Stimulated activated CD8-positive, alpha-beta memory T cell treated with anti-CD3 and anti-CD28 coated beads, Interleukin-12 subunit alpha, Interleukin-12 subunit beta, amount 100 ng/mL, for 4 hours (primary cell): ENCODE measurements at places on chromosomes 4 and X.

- DNase-seq, result no peak
Observed at GRCh38 chr4:56086073-56086541, 137.4 kb downstream of the CEP135 start.

GRCh38 chr4:85905761-85906160 is 430.8 kb downstream of the ARHGAP24 start:
- no peak for DNase-seq

GRCh38 chrX:44898411-44899221 is 25.6 kb downstream of the KDM6A start:
- DNase-seq, result no peak

GRCh38 chrX:69262036-69262936 is 97.0 kb upstream of the PJA1 start:
- DNase-seq, result no peak

GRCh38 chr4:173417833-173418232 is 18.9 kb upstream of the SCRG1 start:
- DNase-seq, result no peak

DNA sequence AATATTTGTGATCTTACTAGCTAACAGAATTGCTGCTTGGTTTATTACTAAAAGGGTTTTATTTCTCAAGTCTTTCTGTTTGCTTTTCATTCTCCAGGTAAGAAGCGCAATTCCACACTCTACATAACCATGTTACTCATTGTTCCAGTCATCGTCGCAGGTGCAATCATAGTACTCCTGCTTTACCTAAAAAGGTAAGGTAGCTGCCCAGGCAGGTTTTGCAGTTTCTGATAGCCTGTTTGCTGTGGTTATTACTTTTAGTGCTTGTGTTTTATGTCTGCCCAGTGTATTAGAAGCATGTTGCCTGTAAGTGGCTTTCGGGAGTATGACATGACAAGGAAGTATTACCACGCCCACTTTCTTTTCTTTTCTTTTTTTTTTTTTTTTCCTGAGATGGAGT is 46.4 kb downstream of the IL13RA1 start:
- DNase-seq, result no peak

GRCh38 chr4:11514779-11515419 is 86.2 kb upstream of the HS3ST1 start:
- no peak for DNase-seq

DNA sequence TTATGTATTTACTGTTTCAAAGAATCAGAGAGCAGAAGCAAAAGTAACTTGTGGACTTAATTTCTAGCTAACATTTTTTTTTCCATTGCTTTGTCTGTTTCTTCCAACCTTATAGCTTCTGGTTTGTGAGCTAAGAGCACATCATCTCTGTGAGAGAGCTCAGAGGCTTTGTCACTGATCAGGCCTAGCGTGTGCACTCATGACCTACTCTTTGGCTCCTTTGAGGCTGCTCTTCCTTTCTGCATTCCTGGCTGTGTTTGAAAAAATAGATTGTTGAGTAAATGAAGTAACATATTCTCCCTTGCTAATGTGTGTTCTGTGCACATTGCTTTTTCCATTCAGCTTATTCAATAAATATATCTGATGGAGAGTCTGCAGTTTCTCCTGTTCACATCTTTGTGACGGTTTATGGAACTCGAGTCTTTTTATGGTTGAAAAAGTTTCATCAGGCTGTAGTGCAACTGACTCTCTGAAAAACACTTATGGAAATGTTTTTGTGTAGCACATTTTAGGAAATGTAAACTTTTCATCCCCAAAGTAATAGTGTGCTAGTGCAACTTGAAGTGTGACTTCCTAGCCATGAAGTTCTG is 133.0 kb downstream of the RAPGEF2 start:
- DNase-seq, result no peak

DNA sequence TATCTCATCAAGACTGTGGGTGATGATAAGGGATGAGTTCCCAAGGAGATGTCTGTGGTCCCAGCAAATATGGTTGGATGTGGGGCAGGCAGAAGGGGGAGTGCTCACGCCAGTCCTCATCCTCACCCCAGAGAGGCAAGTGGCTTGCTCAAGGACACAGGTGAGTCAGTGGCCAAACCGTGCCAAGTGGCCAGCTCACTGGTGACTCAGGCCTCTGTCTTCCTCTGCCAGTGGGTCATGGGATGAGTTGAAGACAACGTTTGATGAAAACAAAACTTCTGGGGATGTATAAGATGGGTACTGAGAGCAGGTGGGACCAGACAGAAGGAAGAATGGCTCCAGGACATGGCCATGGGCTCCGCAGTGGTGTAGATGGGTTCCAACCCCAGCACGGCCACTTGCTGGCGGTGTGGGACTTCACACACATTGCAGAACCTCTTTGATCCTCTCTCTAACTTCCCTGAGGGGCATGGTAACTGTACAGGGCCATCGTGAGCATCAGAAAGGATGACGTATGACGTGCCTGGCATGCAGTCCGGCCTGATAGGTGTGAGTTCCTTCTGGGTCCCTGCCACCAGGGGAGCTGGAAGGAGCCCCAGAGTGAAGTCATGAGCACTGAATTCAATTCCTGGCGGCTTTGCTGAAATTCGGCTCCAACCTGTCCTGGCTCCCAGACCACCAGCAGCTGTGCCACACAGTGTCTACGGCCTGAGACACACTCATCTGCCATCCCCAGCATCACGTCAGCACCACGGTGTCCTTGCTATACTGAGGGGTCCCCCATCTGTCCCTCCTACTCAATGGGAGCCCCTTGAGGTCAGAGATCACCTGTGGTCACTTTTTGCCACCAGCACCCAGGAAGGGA is 41.3 kb upstream of the GPR78 start:
- DNase-seq, result no peak

DNA sequence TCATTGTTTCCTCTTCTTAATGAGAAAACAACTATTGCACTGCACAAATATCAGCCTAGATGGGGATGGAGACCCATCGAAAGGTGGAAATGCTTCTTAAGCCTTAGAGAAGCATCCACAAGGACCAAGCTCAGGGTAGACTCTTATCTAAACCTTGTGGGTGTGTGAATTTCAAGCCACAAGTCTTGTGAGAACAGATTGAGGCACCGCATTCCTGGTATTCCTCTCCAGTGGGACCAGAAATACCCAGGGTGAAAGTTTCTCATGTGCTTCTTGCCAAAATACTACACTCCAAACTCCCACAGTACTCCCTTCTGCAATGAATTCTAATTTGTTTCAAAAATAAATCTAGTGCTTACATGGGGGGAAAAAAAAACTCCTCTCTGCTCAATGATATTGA is 375.6 kb downstream of the PDGFC start:
- DNase-seq, result no peak

- no peak for DNase-seq
Observed at GRCh38 chrX:16137416-16138107, 14.2 kb downstream of the GRPR start.

DNA sequence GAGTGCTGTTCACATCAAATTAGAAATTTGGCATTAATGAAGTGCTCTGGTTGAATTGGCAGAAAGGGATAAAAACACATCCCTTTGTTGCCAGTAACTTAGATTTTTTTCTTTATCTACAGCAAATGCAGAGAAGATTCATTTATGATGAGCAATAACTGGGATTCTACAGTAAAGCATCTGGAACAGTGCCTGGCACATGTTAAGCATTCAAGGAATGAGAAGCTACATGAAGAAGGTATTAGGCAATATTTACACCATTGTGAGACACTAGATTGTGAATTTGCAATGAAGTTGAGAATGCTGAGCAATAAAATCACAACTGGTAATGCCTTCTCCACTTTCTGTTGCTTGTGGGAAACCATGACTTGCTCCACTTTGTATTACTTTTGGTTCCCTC is 33.5 kb downstream of the PCDH19 start:
- no peak for DNase-seq

GRCh38 chrX:413322-414201 is 26.9 kb upstream of the PPP2R3B start:
- DNase-seq, result no peak

- DNase-seq, result no peak
Observed at GRCh38 chr4:16351161-16351560, 124.9 kb upstream of the TAPT1 start.

DNA sequence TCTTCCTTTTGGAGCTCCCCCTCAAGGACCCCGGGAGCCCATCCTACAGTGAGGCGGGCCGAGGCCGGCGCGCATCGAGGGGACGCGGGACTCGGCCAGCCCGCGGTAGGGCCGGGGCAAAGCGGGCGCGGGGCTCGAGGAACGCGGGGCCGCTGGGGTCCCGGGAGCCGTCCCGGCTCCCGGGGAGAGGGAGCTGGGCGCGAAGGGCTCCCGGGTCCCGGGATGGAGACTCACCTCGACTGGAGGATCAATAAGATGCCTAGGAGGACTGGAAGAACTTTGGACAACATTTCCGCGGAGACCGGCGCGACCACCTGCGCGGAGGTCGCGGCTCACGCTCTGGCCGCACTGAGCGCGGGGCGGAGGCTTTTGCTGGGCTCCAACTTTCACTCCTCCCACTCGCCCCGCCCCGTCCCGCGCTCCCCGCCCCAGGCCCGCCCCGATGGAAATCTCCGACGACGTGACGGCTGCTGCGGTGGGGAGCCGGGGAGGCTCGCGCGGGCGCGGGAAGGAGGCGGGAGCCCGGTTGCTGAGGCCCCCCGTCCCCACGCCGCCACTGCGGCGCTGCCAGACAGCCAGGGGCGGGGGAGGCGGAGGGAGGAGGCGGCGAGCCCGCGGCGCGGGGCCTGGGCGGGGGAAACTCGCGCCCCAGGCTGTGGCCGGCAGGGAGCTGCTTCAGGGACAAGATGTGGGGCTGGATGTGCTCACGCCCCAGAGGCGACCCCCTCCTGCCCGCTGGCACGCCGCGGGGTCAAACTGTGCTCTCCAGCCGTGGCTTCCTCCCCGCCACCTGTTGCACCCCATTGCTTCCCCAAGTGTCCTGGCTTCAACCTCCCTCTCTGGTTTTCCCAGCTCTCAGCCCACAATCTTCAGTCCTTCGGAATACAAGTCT is at the start of gene GABRE:
GABRE (minus strand) TSS at position 341 of the 892 bp plus-strand sequence; CDS start at position 290, 51 bp downstream.
- DNase-seq, result no peak

- DNase-seq, result no peak
Observed at GRCh38 chr4:94225449-94225848, 17.8 kb downstream of the SMARCAD1 start.

DNA sequence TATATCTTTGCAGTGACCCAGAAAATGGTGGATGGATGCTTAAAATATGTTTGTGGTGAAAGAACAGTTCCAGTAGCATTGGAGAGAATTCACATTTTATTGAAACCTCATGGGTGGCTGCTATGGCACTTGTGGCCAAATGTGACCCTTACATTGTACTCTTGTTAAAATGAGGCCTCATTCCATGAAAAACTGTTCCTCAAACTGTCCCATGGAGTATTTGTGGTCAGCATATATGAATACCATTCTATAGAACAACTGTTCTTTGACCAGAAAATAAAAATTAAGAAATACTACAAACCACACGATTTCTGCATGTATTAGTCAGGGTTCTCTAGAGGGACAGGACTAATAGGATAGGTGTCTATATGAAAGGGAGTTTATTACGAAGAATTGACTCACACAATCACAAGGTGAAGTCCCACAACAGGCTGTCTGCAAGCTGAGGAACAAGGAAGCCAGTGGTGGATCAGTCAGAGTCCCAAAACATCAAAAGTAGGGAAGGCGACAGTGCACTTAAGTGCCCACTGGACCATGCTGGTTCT is 35.1 kb downstream of the GEMIN8 start:
- DNase-seq, result no peak

- DNase-seq, result no peak
Observed at GRCh38 chr4:110042545-110043517, 130.1 kb downstream of the EGF start.

- DNase-seq, result no peak
Observed at GRCh38 chrX:39298821-39299220, 497.6 kb downstream of the MID1IP1 start.

DNA sequence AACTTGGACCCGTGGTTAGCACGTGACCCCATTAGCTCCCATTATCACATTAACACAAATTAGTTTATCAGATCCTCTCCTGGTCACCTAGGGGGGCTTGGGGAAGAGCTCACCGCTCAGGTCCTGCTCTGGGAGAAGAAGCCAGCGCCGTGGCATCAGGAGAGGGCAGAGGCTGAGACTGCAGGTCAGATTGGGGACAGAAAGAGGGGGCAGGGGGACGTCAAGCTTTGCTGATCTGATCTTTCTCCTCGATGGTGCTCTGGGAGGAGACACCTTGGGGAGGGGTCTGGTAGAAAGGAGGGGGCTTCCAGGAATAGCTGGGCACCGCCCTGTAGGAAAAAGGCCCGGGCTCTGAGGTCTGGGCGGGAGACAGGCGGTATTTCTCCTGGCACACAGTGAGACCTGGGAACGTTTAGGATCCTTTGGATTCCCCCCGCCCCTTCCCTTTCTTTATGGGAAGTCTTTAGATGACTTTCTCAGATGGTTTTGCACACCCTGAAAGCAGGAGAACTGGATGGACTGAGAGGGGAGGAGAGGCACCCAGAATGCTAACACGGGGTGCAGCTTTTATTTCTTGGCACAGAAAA is 9.1 kb upstream of the ELF4 start:
- no peak for DNase-seq

DNA sequence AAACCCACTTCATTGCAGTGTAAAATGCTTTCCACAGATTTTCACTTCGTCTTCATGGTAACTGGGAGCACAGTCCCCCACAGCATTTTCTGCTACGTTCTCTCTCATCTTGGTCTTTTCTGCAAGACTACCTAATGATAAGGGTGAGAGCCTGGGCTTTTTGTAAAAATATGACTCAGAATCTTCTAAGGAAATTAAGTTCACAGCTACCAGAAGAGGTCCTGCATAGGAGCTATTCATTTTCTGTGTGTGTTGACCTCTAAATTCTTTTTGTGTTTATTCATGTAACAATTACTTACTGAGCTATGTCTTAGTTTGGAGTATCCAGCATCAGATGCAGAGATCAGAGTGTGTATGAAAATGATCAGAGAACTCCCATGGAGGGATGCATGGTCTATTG is 192.2 kb downstream of the CPEB2 start:
- DNase-seq, result no peak

GRCh38 chrX:38375891-38376290 is 23.5 kb downstream of the OTC start:
- DNase-seq, result no peak

GRCh38 chrX:20066968-20067708 is 49.6 kb downstream of the MAP7D2 start:
- DNase-seq, result no peak

DNA sequence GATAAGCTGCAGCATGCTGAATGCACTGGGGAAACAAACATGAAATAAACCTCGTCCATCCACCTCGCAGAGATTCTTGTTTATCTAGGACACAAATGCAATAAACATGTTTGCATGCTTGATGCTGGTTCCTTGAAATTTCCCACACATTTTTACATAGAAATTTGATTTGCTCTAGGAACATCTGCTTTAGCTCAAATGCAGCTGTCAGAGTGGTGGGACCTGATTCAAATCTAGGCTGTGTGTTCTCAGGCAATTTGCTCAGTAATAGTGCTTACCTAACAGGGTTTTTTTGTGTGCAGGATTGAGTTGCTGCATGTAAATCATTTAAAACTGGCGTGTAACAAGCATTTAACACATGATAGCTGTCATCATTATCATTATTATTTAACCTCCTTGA is 293.1 kb downstream of the QDPR start:
- no peak for DNase-seq

DNA sequence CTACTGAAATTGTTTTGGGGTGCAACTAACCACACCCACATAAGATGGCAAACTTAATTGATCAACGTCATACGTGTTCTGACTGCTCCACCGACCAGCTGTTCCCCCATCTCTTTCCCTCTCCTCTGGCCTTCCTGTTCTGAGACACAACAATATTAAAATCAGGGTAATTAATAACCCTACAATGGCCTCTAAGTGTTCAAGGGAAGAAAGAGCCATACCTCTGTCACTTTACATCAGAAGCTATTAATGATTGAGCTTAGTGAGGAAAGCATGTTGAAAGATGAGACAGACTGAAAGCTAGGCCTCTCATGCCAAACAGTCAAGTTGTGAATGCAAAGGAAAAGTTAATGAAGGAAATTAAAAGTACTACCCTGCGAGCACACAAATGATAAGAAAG is 173.9 kb upstream of the FTHL17 start:
- no peak for DNase-seq
